ENCODE measurements at places on chromosomes 3 and 15. TPM values are rescaled to one million over a fixed set of nuclear protein-coding genes. Genes with fewer than 3 reads are reported as not detected.
A peak's percentile ranks its signal among the peaks of the same experiment; 100 is the strongest.

DNA sequence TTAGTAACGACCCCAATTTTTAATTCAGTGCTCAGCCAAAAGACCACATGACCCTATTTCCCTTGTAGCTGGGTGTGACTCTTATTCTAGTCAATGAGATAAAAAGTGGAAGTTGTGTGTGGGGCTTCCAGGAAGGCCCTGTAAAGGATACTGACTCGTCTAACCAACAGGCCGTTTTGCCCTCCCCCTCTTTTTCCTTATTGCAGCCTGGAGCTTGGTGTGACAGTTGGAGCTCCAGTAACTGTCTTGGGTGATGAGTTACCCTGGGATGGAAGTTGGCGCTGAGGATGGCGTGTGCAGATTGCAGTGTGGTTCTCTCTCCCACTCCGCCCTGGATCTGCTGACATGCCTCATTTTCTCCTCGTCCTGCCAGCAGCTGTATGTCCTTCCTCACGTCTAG, 209.3 kb upstream of the PROK2 start:
- H3K27me3 ChIP-seq = no peaks in the 10 kb centered on the region
- H3K27ac ChIP-seq = no peak overlapping the region
- no peak for DNase-seq
- no peaks in the 10 kb centered on the region for H3K4me1 ChIP-seq
- no peak overlapping the region for H3K4me3 ChIP-seq

DNA sequence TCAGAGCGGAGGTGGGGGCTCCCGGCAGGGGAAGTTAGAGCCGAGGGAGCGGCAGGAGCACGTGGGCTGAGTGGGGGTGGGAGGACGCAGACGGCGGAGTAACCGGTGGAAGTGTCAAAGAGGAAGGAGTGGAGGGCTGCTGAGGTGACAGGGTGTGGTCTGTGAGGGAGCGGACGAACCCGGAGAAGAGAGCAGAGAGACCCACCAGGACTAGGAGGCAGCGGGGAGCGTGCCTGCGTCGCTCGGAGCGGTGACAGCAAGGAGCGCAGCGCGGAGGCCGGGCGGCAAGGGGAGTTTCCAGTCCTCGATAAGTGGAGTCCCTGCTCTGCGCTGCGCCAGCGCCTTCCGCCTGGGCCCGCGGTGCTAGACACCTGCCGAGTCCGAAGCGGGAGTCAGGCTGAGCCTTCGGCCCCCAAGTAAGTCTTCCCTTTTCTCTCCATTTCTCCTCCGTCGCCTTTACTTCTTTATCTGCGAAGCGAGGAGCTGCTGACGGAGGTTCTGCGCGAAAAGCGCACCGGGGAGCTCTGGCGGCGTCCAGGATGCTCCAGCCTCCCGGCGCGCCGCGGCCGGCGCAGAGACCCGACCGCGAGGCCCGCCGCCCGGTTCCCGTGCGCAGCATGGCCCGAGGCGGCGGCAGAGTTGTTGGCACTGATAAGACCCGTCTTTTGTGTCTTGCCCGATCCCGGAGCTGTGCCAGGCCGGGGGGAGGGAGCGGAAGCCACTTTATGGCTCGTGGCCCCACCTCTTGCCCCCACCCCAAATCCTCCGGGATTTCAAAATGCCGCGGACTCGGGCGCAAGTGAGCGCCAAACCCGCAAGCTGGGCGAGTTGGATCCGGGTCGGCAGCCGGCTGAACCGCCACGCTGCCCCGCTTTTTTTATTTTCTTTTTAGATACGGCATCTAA, 533.0 kb upstream of the SEMA6D start:
- H3K27ac ChIP-seq = peak overlapping the region; percentile 27
- no peaks in the 10 kb centered on the region for H3K36me3 ChIP-seq
- peak; percentile 45 for DNase-seq
- no peaks in the 10 kb centered on the region for H3K27me3 ChIP-seq

GRCh38 chr15:68812597-68813431, 7.9 kb downstream of the ANP32A start:
- H3K4me1 ChIP-seq = peaks cover 29% of the 10 kb centered on the region
- no peaks in the 10 kb centered on the region for H3K27me3 ChIP-seq
- H3K27ac ChIP-seq = no peak overlapping the region
- no peak for DNase-seq
- no peaks in the 10 kb centered on the region for H3K36me3 ChIP-seq

- DNase-seq = no peak
- H3K4me1 ChIP-seq = no peaks in the 10 kb centered on the region
- H3K4me3 ChIP-seq = no peak overlapping the region
Observed at GRCh38 chr3:25888892-25889524, 99.1 kb downstream of the OXSM start.

GRCh38 chr3:170642882-170643601, 57.2 kb upstream of the SLC7A14 start:
- no peak overlapping the region for H3K27ac ChIP-seq
- no peaks in the 10 kb centered on the region for H3K36me3 ChIP-seq
- H3K4me1 ChIP-seq = no peaks in the 10 kb centered on the region
- H3K4me3 ChIP-seq = no peak overlapping the region
- DNase-seq = no peak

DNA sequence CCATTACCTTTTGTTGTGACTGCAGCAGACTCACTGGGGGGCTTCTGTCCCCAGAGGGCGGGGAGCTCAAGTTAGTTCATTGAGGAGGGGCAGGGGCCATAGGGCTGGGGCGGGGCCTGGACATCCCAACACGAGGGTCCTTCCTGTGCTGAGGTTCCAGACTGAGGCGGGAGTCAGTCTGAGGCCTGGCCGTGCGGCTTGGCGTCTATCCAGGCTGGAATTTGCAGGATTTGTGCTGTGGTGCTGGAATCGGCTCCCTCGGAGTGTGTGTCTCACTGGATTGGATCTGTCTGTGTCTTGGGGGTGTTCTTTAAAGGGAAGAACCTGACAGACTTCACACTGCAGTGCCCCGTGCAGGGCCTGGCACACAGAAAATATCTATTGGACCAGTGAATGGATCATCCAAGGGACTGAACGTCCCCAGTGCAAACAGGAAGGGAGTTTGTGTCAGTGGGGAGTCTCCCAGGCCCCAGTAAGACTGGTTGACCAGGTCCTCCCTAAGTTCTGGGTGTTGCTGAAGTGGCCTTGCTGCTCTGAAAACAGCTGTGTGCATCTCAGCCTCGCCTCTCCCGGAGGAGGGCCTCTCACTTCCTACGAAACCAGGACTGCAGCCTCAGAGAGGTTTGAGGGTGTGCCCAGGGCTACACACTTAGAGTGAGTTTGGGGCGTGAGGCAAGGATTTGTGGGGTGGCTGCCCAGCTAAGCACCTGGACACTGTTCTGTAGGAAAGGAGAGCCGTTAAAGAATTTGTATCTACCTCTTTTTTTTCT, 26.1 kb downstream of the GOLGA6L2 start:
- DNase-seq = no peak
- no peaks in the 10 kb centered on the region for H3K27me3 ChIP-seq
- no peak overlapping the region for H3K27ac ChIP-seq
- no peaks in the 10 kb centered on the region for H3K36me3 ChIP-seq
- H3K4me3 ChIP-seq = no peak overlapping the region

GRCh38 chr15:28934645-28935044, 48.9 kb downstream of the APBA2 start:
- no peak for DNase-seq
- no peak overlapping the region for H3K4me3 ChIP-seq
- H3K27me3 ChIP-seq = no peaks in the 10 kb centered on the region

ST8SIA2 gene
- total RNA-seq = not detected

LNP1 gene
- total RNA-seq = 4.6 TPM

Measured in body of pancreas (tissue), 4 donors.